ENCODE measurements at places on chromosomes 1 and 21.

- DNase-seq, result no peak
These were observed 182.8 kb upstream of the NRIP1 start for GRCh38 chr21:15247613-15248012.

GRCh38 chr1:155107309-155108264 lies 20.1 kb upstream of the EFNA1 start:
- DNase-seq, result no peak

DNA sequence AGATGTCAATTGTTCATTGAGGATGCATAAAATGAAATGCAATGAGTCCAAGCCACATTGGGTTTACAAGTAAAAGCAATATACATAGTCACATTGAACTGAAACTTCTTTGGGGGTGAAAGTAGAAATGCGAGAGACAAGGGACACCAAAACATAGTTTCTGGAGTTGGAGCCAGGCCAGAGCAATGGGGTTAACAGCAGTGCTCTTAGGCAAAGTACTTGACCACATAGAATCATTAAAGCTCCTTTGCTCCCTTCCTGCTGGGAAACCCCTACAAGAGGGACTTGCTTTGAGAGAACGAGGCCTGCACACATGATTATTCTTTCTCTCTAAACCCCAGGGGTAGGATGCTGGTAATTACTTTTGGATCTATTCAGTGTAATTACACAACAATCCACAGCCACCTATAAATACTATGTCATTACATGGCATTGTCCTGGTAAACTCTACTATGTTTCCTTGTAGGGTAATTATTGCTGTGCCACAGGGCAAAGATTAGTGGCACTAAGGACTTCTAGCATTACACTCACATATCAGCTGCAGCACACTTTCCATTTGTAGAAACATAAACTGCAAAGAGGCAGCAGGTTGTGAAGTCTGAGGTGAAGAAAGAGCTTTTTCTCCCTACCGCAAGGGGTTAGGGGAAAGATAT lies 421.6 kb upstream of the PBX1 start:
- DNase-seq, result peak; percentile 97

DNA sequence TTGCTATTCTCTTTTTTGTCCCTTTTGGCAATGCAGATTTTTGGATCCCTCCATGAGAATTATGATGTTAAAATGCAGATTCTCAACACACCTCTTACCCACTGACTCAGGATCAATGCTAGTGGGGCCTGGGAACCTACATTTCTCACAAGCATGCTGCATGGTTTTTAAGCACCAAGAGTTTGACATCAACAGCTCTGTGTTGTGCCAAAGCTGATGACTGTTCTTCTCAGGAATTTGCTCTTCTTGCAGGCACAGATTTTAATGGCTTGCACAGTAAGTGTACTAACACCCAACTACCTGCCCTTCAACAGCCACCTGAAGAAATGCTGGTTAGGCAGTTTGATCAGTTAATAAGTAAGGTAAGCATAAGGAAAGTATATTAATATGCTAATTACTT lies 468.7 kb downstream of the PTBP2 start:
- no peak for DNase-seq

GRCh38 chr1:152237093-152237492 lies 13.1 kb upstream of the HRNR start:
- DNase-seq, result no peak

- no peak for DNase-seq
These were observed 235.7 kb downstream of the BACH1 start for GRCh38 chr21:29534448-29534847.

DNA sequence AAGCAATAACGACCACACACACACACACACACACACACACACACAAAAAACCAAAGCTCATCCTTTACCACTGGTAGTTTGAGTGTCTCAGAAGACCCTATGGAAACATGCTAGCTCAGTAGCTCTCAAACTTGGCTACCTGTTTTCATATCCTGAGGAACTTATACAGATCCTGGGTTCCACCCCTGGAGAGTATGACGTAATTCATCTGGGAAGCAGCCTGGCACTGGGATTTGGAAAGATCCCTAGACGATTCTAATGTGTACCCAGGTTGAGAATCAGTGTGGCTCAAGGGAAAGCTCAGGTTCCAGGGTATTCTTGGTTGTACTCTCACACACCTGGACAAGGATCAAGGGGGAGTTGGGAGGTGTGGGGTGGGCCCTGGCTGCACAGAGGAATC lies 85.9 kb downstream of the SELENOF start:
- no peak for DNase-seq

DNA sequence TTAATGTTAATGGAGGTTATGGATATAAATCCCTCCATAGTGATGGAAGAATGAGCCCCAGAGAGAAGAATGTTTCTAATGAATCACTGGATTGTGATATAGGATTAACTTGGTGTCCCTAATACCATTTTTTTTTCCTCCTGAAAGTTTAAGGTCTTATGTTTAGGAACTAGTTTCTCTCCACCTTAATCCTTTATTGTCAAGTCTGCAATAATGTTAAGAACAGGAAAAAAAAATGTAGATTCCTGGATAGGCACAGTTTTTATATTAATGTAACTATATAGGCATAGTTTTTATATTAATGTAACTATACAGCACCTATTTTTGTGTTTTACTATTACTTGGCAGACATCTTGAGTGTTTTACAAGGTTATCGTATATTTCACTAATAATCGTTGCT lies 34.9 kb downstream of the NFIA start:
- no peak for DNase-seq

DNA sequence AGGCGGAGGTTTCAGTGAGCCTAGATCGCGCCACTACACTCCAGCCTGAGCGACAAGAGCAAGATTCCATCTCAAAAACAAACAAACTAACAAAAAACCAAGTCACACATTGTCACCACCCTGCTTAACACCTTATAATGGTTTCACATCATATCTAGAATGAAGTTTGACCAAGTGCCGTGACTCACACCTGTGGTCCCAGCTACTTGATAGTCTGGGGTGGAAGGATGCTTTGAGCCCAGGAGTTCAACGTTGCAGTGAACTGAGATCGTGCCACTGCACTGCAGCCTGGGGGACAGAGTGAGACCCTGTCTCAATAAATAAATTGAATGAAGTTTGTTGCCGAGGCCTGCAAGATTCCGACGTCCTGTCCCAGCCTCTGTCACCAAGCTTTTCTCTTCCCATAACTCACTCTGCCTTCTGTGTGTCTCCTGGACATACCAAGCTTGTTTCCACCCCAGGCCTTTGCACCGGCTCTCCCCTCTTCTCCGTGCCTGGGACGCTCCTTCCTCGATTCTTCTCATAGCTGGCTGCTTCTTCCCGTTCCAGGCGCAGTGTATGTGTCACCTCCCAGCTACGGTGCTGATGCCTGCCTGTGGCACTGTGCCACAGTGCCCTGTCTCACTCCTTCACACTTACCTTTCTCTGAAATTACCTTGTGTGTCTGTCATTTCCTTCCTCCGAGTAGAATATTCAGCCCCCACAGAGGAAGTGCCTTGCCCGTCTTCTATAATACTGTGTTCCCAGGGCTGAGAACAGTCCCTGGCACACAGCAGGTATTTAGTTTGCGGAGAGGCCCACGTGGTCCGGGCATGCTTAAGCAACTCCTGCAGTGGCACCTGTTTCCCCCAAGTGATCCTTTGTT lies 3.8 kb upstream of the SELENON start:
- no peak for DNase-seq

- DNase-seq, result no peak
These were observed 155.3 kb downstream of the ADSS2 start for GRCh38 chr1:244296447-244296846.

- DNase-seq, result no peak
These were observed 11.3 kb upstream of the ADGRB2 start for GRCh38 chr1:31775210-31775999.

- no peak for DNase-seq
These were observed 18.2 kb downstream of the COQ8A start for GRCh38 chr1:226958300-226958699.

- no peak for DNase-seq
These were observed 47.7 kb downstream of the ZNF644 start for GRCh38 chr1:90973897-90974798.

GRCh38 chr1:230120921-230121381 lies 53.9 kb downstream of the GALNT2 start:
- no peak for DNase-seq
